CD8-positive, alpha-beta memory T cell (primary cell): ENCODE measurements at places on chromosomes 13 and 19. TPM values are rescaled to one million over a fixed set of nuclear protein-coding genes. Genes with fewer than 3 reads are reported as not detected.

- H3K4me1 ChIP-seq = no peaks in the 10 kb centered on the region
- no peaks in the 10 kb centered on the region for H3K27me3 ChIP-seq
- no peak overlapping the region for H3K27ac ChIP-seq
- DNase-seq = no peak
Observed at GRCh38 chr13:44903574-44903985, 85.7 kb downstream of the NUFIP1 start.

CAMSAP3 gene
- 0.24 TPM for total RNA-seq

- DNase-seq = no peak
- H3K27ac ChIP-seq = no peak overlapping the region
- no peaks in the 10 kb centered on the region for H3K27me3 ChIP-seq
- H3K4me3 ChIP-seq = no peak overlapping the region
Observed at GRCh38 chr13:97160421-97160820, 61.7 kb upstream of the MBNL2 start.

- H3K27ac ChIP-seq = no peak overlapping the region
- DNase-seq = no peak
- H3K4me1 ChIP-seq = no peaks in the 10 kb centered on the region
- H3K27me3 ChIP-seq = no peaks in the 10 kb centered on the region
- H3K36me3 ChIP-seq = no peaks in the 10 kb centered on the region
- H3K4me3 ChIP-seq = no peak overlapping the region
Observed at GRCh38 chr13:25345576-25345975, 26.2 kb upstream of the ATP8A2 start.

GRCh38 chr13:23707674-23708073, 137.5 kb downstream of the TNFRSF19 start:
- DNase-seq = no peak
- H3K36me3 ChIP-seq = no peaks in the 10 kb centered on the region
- no peak overlapping the region for H3K4me3 ChIP-seq
- H3K4me1 ChIP-seq = no peaks in the 10 kb centered on the region
- no peak overlapping the region for H3K27ac ChIP-seq

ETHE1 gene
- total RNA-seq = 34.4 TPM

DNA sequence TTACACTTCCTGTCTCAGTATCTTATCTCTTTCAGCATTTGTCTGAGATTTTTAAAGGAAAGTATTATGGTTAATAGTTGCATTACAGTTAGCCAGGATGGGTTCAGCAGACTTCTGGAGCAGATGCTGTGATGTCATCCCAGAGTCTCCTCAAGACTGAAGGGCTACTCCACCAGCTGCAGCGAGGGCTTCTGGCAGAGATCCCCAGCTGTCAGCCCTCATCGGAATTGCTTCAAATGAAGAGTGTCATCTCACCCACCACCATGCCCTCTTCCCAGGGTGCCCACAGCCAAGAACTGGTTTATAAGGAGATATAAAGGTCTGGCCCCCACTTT, 84.4 kb downstream of the FAM216B start:
- H3K4me1 ChIP-seq = no peaks in the 10 kb centered on the region
- no peak overlapping the region for H3K27ac ChIP-seq
- no peaks in the 10 kb centered on the region for H3K27me3 ChIP-seq
- no peaks in the 10 kb centered on the region for H3K36me3 ChIP-seq
- no peak for DNase-seq

- H3K27ac ChIP-seq = no peak overlapping the region
- no peak overlapping the region for H3K4me3 ChIP-seq
- no peaks in the 10 kb centered on the region for H3K27me3 ChIP-seq
Observed at GRCh38 chr13:111485491-111486250, 165.2 kb downstream of the TEX29 start.

GRCh38 chr13:28474491-28475134, 20.3 kb downstream of the FLT1 start:
- no peaks in the 10 kb centered on the region for H3K36me3 ChIP-seq
- H3K4me3 ChIP-seq = no peak overlapping the region
- DNase-seq = no peak
- H3K4me1 ChIP-seq = no peaks in the 10 kb centered on the region
- H3K27ac ChIP-seq = no peak overlapping the region

DNA sequence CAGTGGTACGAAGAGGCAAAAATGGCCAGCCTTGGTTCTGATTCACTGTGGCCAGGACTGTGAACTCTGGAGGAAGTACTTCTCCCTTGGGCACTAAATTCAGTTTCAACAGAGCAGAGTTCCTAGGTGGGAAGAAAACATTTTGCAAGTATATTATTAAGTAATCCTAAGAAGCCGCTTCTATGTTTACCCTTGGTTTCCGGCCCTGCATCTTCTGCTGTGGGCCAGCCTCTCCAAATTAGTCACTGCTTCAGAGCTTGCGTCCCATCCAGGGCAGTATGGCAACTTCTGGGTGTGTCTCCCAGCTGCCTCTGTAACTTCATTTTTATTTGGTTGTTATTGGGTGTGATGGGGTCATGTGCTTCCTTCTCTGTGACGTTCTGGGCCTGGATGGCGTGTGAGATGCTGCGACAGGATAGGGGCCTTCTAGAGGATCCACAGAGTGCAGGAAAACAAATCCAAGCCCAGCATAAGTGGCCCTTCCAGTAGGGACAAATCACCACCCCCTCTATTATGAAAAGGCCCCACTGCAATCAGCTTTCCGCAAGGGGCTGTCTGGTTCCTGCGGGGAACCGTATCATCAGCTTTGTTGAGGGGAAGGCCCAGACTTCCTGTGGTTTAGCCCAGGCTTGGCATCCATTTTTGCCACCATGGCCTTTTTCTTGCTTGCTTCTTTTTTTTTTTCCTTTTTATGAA, 55.1 kb upstream of the C1QTNF9 start:
- H3K4me3 ChIP-seq = peak overlapping the region; percentile 89
- H3K4me1 ChIP-seq = peaks cover 71% of the 10 kb centered on the region
- H3K36me3 ChIP-seq = no peaks in the 10 kb centered on the region
- H3K27ac ChIP-seq = peak overlapping the region; percentile 85
- peak; percentile 74 for DNase-seq

DNA sequence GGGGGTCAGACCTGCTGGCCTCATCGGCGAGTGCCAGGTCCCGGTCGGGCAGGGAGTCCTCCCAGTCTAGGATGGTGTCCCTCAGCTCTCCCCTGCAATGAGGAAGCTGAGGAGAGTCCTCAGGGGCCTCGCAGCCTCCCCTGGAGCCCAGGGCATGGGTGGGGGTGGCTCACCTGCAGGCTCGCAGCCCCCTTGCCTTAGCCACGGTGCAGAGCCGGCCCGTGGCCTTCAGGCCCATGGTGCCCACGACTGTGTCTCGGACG, 6.8 kb downstream of the SIRT6 start:
- DNase-seq = no peak
- no peaks in the 10 kb centered on the region for H3K36me3 ChIP-seq

MCF2L gene
- total RNA-seq = 9.6 TPM

GRCh38 chr13:20441056-20441455, 84.6 kb downstream of the CRYL1 start:
- H3K27ac ChIP-seq = no peak overlapping the region
- H3K36me3 ChIP-seq = no peaks in the 10 kb centered on the region
- no peak overlapping the region for H3K4me3 ChIP-seq
- DNase-seq = no peak
- H3K27me3 ChIP-seq = no peaks in the 10 kb centered on the region

- H3K4me3 ChIP-seq = no peak overlapping the region
- no peaks in the 10 kb centered on the region for H3K36me3 ChIP-seq
- H3K27ac ChIP-seq = no peak overlapping the region
- H3K27me3 ChIP-seq = no peaks in the 10 kb centered on the region
Observed at GRCh38 chr13:82634946-82635345, 1247.3 kb downstream of the SLITRK1 start.

DNA sequence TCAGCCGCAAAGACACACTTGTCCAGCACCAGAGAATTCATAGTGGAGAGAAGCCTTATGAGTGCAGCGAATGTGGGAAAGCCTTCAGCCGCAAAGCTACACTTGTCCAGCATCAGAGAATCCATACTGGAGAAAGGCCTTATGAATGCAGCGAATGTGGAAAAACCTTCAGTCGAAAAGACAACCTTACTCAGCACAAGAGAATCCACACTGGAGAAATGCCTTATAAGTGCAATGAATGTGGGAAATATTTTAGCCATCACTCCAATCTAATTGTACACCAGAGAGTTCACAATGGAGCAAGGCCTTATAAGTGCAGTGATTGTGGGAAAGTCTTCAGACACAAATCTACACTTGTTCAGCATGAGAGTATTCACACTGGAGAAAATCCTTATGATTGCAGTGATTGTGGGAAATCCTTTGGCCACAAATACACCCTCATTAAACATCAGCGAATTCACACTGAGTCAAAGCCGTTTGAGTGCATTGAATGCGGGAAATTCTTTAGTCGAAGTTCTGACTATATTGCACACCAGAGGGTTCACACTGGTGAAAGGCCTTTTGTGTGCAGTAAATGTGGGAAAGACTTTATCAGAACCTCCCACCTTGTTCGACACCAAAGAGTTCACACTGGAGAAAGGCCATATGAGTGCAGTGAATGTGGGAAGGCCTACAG, 6.8 kb downstream of the ZNF134 start:
- H3K27ac ChIP-seq = no peak overlapping the region
- peak overlapping the region; percentile 18 for H3K4me3 ChIP-seq
- peaks cover 53% of the 10 kb centered on the region for H3K36me3 ChIP-seq
- no peaks in the 10 kb centered on the region for H3K4me1 ChIP-seq
- H3K27me3 ChIP-seq = no peaks in the 10 kb centered on the region

WDR87 gene
- total RNA-seq = not detected

- peaks cover 7% of the 10 kb centered on the region for H3K4me1 ChIP-seq
- no peak overlapping the region for H3K27ac ChIP-seq
- no peak for DNase-seq
- no peaks in the 10 kb centered on the region for H3K36me3 ChIP-seq
- peaks cover 19% of the 10 kb centered on the region for H3K27me3 ChIP-seq
Observed at GRCh38 chr19:1725100-1726064, 27.9 kb upstream of the ONECUT3 start.

- H3K36me3 ChIP-seq = no peaks in the 10 kb centered on the region
- H3K4me1 ChIP-seq = no peaks in the 10 kb centered on the region
- peaks cover 3% of the 10 kb centered on the region for H3K27me3 ChIP-seq
- H3K27ac ChIP-seq = no peak overlapping the region
- DNase-seq = no peak
Observed at GRCh38 chr13:111139452-111139851, 24.3 kb downstream of the ARHGEF7 start.

- no peak for DNase-seq
- H3K4me3 ChIP-seq = no peak overlapping the region
- no peaks in the 10 kb centered on the region for H3K27me3 ChIP-seq
- no peak overlapping the region for H3K27ac ChIP-seq
- H3K4me1 ChIP-seq = no peaks in the 10 kb centered on the region
Observed at GRCh38 chr13:110790371-110790770, 76.9 kb downstream of the ING1 start.

DNA sequence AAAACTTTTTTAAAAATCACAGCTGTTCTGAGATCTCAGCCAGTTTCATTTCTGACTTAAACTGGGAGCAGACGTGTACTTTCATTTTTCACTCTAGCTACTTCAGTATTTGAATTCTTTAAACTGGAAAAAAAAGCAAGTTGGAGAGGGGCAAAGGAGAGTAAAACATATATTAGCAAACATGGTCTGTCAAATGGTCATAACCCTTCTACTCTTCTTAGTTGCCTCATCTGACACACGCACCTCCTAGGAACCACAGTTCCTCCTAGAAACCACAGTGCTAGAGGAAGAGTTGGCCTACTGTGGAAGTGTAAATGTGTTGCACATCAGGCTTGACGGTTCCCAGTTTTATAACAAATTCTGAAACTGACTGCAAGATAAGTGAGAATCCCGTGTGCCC, 47.2 kb downstream of the TM9SF2 start:
- peaks cover 40% of the 10 kb centered on the region for H3K36me3 ChIP-seq
- H3K27ac ChIP-seq = no peak overlapping the region
- no peak for DNase-seq
- H3K27me3 ChIP-seq = no peaks in the 10 kb centered on the region

DNA sequence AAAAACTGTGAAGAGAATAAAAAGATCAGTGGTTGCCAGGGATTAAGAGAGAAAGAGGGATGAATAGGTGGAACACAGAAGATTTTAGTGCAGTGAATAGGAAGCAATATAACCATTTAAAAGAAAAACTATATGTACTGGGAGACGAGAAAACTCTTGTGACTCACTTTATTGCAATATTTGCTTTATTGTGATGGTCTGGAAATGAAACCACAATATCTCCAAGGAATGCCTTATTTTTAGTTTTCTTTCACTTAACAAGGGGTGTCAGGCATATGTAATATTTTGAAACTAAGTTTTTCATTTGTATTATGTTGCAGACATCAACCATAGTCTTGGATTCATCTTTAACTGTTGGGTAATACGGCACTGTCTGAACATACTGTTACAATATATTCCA, 1308.2 kb downstream of the PCDH9 start:
- no peaks in the 10 kb centered on the region for H3K4me1 ChIP-seq
- no peak overlapping the region for H3K4me3 ChIP-seq
- no peaks in the 10 kb centered on the region for H3K36me3 ChIP-seq
- H3K27ac ChIP-seq = no peak overlapping the region
- H3K27me3 ChIP-seq = no peaks in the 10 kb centered on the region

- H3K27ac ChIP-seq = no peak overlapping the region
- no peaks in the 10 kb centered on the region for H3K27me3 ChIP-seq
- H3K4me3 ChIP-seq = no peak overlapping the region
- H3K36me3 ChIP-seq = peaks cover 5% of the 10 kb centered on the region
Observed at GRCh38 chr13:77749344-77749880, 51.9 kb downstream of the SLAIN1 start.

UBAC2 gene
- total RNA-seq = 62.3 TPM

PDX1 gene
- total RNA-seq = not detected

DNA sequence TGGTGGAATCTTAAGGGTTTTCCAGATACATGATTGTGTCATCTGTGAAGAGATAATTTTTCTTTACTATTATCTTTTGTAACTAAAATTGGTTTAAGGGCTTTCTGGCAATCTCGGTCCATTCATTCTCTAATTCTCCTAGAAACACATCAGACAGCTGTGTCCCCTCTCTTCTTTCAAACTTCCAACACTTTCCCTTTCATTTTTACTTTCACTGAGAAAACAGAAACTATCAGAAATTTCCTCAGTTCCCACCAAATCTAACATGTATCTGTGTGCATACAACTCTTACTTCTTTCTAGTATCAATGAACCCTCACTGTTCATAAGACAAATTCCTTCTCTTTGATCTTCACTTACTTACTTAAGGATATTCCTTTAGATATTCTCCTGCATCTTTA, 40.2 kb downstream of the KCNRG start:
- no peak for DNase-seq
- no peak overlapping the region for H3K27ac ChIP-seq
- H3K36me3 ChIP-seq = peaks cover 3% of the 10 kb centered on the region
- H3K4me1 ChIP-seq = peaks cover 6% of the 10 kb centered on the region
- no peak overlapping the region for H3K4me3 ChIP-seq
- no peaks in the 10 kb centered on the region for H3K27me3 ChIP-seq

- no peaks in the 10 kb centered on the region for H3K4me1 ChIP-seq
- no peak overlapping the region for H3K4me3 ChIP-seq
- DNase-seq = no peak
- H3K36me3 ChIP-seq = no peaks in the 10 kb centered on the region
- H3K27ac ChIP-seq = no peak overlapping the region
- H3K27me3 ChIP-seq = no peaks in the 10 kb centered on the region
Observed at GRCh38 chr13:100245104-100245503, 156.2 kb downstream of the PCCA start.
